Inflammatory macrophage treated with lipopolysaccharide for 1 hour (primary cell): ENCODE measurements at places on chromosomes 7 and 10.

DNA sequence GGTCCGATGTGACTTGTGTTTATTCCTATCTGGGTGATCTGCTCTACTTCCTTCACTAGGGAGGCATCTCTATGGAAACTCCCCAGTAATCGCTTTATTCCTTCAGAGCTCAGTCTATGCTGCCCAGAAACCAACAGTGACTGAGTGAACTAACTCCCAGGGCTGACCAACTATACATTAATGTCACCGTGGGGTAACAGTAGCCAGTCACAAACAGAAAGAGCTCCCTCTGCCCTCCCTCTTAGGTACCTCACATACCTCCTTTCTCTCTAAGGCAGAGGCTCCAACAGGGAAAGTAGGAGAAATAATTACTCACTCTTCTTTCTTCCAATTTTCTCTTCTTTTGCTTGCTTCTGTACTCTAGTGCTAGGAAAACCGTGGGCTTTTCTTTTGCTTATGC, 855.0 kb downstream of the REEP3 start:
- no peak for DNase-seq

- DNase-seq: no peak
These were observed 213.7 kb downstream of the GRID1 start for GRCh38 chr10:86152911-86153310.

DNA sequence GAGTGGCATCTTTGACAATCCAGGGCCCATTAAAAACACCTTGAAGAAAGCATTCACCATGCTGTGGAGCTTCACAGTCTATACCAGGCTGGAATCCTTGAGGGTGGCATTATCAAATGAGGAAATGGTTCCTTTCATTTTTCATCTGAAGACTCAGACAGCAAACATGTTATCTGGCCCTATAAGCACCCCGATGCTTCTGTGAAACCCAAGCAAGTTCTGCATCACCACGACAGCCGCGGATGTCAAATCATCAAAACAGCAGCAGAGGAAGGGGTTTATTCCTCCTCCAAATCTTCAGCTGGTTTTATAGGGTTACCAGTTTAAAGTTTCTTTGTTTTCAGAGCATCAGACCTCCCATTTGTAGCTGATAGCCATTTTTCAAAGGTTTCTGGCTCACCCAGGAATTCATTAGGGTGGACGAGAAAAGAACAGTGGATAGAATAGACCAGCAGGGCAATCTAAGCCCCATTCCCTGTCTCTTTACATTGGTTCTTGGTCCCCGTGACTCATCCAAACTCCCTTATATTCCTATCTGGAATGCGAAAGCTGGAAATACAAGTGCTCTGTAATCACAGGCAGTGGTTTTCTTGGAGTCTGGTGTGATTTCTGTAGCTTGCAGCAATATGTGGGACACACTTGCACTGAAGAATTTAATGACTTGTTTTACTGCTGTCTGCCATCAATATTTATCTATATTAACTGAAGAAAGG, 217.9 kb downstream of the SKAP2 start:
- DNase-seq: no peak

DNA sequence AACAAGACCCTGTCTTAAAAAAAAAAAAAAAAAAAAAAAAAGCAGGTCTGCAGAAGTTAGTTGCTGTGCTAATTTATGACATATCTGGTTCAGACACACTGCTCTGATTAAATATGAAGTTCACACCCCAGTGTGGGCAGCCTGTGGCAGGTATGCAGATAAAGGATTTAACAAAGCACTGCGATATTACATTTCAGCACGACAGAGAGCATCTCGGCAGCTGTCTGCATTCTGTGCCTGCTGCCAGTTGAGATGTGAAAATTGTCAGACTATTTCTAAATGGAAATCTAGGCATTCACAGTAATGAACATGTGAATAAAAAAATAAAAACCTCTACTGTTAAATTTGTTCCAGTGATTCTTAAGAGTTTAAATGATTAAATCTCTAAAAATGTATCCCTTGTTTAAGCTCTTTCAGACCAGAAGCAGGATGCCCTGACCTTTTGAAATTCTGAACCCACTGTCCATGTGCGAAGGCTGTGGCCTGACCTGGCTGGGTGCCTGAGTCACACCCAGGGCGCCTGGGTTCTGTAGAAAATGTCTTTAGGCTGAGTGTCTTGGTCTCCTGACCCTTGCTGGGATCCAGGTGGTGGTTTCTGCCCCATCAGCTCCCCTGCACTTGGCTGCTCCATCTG, 272.9 kb downstream of the WDR37 start:
- no peak for DNase-seq

GRCh38 chr10:116765648-116766081, 23.3 kb upstream of the HSPA12A start:
- peak; percentile 12 for DNase-seq

DNA sequence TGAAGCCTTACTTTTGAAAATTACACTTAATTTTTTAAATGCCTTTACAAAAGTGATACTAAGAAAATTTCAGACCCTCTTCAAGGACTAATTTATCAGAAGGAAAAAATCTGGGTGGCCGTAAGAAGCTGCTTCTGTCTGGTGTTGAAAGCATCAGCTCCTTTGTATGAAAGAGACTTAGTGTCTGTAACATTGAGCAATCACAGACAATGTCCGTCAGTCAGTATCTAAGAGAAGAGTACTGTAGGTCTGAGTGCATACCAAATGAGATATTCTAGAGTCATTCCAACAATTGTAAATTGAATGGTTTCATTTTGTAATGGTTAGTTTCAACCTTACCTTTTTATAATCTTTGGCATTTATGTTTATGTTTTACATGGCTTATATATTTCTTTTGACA, 11.1 kb upstream of the MDFIC start:
- no peak for DNase-seq

GRCh38 chr10:86849181-86849894, 92.9 kb downstream of the BMPR1A start:
- DNase-seq: no peak

DNA sequence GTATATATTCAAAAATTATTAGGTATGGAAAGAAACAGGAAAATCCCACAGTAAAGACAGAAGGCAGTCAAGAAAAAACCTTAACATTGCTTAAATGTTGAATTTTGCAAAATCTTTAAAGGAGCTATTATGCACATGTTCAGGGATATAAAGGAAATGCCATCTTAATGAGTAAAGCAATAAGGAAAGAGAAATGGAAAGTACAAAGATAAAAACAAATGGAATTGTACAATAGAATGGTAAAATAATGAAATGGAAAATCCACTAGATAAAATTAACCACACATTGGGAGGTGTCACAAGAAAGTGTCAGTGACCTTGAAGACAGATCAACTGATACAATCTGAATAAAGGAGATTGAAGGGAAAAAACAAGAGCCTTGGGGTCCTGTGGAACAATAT, 82.0 kb downstream of the KIF20B start:
- no peak for DNase-seq

DNA sequence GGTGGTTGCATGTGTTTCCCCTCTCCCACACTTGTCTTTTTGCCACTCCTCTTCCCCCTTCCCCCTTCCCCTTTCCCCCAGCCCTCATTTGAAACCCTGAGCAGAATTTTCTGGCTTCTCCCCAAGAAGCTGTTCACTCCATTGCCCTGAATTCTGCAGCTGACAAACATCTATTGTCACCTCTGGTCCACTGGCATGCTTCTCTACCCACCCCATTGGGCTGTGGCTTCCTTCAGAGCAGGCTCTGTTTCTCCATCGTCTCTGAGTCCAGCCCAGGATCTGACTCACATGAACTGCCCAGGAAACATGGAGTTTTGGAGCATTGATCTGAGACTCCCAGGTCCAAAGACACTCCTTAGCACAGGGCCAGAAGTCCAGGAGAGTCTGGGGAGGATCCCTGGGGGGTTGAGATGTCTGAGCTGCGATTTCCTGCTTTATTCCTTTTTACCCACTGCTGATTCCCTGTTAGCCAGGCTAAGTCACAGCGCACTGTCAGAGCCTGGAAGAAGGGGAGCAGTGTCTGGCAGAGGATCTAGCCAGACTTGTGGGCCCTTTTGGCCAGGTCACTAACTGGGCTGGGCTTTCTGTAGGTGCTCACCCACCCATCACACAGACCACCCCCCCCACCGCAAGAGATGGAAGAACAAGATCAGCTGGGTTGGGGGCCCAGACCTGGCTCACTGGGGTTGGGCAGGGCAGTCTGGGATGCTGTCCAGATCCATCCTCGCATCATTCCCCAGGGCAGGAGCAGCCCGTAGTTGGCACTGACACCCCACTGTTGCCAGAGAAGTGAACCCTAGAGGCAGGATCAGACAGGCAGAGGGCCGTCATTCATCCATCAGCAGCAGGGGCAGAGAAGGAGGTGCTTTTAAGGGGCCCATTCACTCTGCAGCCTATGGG, 3.5 kb downstream of the CHAT start:
- DNase-seq: no peak

- DNase-seq: no peak
These were observed 24.0 kb upstream of the DPYSL4 start for GRCh38 chr10:132162590-132163277.

- no peak for DNase-seq
These were observed 68.2 kb downstream of the MYL10 start for GRCh38 chr7:101560856-101561255.

GRCh38 chr7:151019130-151019447, 5.2 kb downstream of the ATG9B start:
- DNase-seq: no peak

GRCh38 chr10:74977913-74978847, 133.3 kb upstream of the SAMD8 start:
- no peak for DNase-seq

DNA sequence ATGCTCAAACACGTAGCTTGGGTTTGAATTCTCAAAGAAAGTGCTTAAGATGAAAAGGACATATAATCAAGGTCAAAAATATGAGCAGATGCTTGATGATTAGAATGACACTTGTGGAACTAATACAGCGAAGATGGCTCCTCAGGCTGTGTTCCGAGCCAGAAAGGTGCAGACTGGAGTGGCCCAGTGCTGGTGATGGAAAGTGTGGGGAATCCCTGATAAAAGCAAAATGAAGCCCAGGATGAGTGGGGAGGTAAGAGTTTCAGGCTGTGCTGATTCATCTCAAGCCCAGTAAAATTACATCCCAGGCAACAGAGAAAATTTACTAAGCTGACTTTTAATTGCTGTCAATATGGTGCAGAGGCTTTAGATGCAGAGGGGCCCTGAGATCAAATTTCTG, 77.8 kb upstream of the IKZF1 start:
- no peak for DNase-seq

DNA sequence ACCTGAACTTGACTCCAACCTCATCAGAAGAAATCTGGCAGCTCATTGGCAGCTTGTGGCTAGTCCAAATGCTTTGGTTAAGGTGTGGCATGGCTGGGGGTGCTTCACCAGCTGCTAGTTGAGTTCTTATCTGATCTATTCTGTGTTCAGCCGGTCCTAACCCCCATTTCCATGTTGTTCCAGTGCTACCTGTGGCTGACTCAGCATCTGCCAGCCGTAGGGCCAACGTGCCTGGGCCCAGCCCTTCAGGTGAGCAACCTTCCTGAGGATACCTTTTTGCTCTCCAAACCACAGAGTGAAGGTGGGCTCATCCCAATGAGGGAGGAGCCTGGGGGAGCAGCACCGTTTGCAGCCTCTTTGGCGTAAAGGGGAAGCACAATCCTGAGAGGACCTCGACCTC, 46.8 kb upstream of the C10orf120 start:
- no peak for DNase-seq

DNA sequence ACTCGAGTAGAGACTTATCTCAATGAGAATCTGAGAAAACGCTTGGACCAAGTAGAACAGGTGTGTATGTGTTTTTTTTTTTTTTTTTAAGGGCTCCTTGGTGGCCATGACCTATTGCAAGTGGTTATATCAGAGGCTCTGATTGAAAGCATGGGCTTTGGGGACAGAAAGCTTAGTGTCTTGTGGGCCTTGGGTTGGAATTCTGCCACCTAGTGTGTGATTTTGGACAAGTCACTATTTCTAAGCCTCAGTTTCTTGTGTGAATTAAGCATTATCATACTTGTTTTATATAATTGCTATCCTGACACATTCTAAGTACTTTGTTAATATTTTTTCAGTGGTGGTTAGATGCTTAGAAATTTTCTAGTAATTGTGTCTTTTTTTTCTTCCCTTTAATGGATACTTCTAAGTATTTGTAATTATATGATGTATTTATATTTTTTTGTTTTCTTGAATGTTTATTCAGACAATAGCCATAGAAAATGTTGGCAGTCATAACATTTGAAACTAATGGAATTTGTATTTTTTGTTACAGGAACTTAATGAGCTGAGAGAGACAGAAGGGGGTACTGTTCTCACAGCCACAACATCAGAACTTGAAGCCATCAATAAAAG, 33.1 kb downstream of the SMC3 start:
- peak; percentile 70 for DNase-seq

DNA sequence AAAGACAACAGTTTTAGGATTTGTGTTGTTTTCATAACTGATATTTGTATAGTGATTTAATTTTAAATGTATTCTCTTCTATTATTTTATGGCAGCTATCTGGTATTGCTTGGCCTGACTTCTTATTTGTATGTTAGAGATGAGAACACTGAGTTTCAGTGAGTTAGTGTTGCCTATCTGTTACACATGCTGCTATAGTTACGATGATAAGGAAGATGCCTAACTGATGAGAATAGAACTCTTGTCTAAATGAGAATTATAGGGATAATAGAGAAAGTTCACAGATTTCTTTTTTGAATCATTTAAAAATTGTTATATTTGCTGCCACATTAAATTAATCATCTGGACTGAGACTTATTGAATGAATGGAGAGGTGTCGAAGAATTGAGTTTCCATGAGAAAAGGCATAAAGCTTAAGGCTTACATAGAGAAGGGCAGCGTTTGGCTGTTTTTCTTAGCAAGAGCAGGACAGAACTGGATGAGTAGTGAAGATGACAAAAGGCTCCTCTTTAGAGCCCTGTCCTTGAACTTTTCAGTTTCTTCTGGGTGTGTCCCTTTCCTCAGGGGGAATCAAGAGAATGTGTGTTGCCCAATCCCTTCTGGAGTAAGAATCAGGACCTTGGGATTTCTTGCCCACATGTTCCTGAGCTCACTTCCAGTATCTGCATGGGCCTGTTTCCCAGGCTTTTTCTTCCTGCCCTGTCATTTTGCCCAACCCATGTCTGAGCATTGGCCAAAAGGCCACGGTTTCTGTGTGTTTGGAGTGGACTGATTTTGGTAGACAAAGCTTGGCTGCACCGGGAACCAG, 195.6 kb upstream of the CSTF2T start:
- no peak for DNase-seq

GRCh38 chr10:117318909-117319308, 56.3 kb downstream of the PDZD8 start:
- DNase-seq: no peak
